Activated CD8-positive, alpha-beta memory T cell treated with anti-CD3 and anti-CD28 coated beads, Interleukin-2, amount 50 U/mL, for 48 hours (primary cell): ENCODE measurements at places on chromosomes 3 and 15.

- no peak for DNase-seq
Observed at GRCh38 chr3:183300996-183301562, 48.0 kb downstream of the B3GNT5 start.

- DNase-seq: no peak
Observed at GRCh38 chr3:61866153-61866542, 304.8 kb downstream of the PTPRG start.

DNA sequence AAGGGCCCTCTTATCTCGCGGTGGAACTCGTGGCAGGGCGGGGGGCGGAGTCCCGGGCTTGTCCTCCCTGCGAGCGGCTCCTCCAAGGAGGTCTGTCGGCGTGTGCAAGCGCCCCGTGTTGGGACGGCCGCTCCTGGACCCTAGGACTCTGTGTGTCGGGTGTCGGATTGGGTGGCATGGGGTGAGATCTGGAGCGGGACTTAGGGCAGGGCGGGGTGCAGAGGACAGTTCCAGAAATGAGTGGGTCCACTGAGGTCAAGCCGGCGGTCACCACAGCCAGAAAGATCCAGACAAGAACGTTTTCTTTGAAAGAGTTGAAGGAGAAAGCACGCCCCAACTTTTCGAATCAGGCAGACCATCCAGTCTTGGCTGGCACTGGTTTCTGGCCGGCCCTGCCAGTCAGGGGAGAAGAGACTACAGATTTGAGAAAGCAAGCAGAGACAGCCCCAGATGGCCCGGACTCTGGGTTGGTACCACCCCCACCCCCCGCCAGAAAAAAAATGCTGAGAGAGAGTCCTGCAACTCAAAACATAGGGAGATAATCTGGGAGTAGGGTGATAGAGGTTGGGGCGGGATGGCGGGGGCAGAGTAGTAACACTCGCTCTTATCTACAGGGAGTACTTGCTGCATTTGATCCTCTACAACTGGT lies 784 bp upstream of the CISH start:
- no peak for DNase-seq

DNA sequence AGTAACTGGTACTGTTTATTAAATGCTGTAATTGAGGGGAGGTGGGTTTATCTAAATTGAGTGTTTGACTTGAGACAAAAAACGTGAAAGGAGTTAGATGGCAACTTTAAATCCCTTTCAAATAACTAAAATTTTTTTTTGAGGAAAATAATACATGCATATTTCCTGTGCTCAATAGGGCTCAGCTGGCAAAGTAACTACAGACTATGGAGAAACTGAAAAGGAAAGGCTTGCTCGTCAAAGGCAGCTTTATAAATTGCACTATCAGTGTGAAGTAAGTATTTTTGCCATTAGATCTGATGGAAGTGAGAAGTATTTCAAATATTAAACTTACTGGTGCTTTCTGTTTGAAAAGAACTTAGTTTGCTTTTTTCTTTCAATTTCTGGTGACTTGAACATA lies 72.2 kb downstream of the DZIP3 start:
- DNase-seq: no peak

GRCh38 chr3:16485395-16485992 lies 28.0 kb downstream of the RFTN1 start:
- DNase-seq: no peak

- DNase-seq: no peak
Observed at GRCh38 chr3:188796122-188796631, 375.6 kb upstream of the TPRG1 start.

DNA sequence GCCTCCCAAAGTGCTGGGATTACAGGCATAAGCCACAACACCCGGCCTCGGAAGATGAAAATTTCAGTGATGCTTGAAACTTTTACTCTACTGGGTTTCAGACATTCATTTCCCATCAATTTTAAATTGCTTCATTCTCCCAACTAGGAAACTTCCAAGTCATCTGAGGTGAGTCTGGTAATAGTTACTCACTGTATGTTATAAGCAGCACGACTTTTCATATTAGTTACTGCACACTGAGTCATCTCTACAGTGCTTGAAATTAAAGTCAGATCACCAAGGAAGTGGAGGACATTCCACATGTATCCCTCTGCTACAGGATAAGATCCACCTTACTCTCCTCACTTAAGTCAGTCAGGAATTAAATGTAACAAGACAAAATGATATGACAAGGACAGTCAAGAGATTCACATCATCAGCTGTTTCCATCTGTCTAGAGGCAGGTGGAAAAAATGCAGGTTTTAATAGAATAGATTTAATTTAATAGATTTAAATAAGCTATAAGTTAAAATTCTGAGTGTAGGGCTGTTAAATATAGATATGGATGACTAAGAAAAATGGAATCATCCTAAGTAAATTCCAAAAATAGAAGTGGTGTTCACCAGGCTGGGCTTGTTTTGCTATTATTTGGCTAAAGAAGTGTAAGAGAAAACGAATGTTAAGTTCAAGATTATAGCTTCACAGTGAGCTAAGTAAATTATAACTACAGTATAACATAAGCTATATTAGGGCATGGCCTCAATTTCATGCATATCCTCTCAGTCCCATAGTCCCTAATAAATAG lies 104.4 kb downstream of the TMCO5A start:
- no peak for DNase-seq
